ENCODE measurements at places on chromosomes 7 and 10.

DNA sequence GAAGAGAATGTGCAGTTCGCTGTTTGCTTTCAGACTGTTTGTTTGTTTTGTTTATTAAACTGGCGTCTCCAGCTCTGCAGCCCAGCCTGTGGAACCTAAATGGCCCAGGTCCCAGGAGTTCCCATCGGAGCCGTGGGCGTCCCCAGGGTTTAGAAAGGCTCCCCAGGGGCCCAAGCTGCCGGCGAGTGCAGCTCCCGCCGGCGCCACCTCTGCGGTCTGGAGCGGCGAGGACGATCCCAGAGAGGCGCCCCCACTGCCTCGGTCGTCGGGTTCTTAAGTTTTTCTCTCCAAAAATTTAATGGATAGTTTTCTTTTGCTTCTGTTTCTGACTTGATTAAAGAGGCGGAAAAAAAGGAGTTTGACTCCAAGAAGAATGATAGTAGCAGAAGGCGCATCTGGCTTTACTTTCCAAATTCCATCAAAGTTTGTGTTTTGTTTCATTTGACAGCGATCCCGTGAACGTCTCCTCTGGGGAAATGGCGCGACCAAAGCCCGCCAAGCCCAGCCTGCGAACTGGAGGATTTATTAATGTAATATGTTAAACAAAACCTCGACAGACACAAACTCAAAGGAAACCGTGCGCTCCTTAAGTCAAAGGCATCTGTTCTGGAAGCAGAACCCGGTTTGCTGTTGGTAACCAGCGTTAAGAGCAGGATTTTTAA is 718 bp upstream of the FZD1 start:
- DNase-seq, result no peak

GRCh38 chr10:61812052-61812721 is 89.3 kb upstream of the ARID5B start:
- no peak for DNase-seq

DNA sequence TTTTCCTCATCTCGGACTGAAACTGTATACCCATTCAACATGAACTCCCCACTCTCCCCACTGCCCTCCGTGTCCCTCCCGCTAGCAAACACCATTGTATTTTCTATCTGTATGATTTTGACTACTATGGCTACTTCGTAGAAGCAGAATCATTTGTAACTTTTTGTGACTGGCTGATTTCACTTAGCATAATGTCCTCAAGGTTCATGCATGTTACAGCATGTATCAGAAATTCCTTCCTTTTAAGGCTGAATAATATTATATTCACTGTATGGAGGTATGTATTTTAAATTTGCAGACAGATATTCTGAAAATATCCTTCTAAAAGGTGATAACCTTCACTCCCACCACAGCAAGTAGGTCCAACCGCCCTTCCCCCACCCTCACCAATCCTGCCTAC is 42.9 kb upstream of the MMD2 start:
- no peak for DNase-seq

- no peak for DNase-seq
Observed at GRCh38 chr7:142501434-142501833, 243.6 kb upstream of the PRSS58 start.

DNA sequence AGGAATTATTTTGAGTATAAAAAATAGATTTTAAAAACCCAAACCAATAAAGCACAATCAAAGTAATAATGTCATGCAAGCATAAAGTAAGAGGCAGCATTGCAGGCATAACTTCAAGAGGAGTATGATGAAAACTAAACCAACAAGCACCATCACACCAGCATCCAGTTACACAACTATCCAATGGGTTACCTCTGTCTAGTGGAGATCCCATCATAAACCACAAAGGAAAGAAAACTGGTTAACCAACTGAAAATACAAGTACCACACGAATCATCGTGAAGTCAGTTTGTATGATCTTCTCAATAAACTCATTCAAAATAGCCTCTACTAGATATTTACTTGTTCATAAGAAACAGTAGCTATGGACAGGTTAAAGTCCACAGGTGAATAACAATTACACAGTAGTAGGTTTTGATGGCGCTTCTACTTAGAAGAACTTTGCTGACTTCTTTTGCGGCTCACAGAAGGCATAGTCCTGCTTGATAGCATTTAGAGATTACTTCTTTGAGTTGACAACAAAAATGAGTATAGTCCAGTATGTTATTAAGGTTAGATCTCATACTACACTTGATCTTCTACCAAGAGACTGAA is 116.6 kb downstream of the MICU1 start:
- DNase-seq, result no peak

- DNase-seq, result no peak
Observed at GRCh38 chr7:100685631-100686145, 8.4 kb downstream of the GIGYF1 start.

- DNase-seq, result no peak
Observed at GRCh38 chr7:151735186-151735850, 141.6 kb downstream of the PRKAG2 start.
